ENCODE measurements at places on chromosomes 4 and X.

- DNase-seq: no peak
These were observed 46.5 kb upstream of the CPLX1 start for GRCh38 chr4:872241-872981.

DNA sequence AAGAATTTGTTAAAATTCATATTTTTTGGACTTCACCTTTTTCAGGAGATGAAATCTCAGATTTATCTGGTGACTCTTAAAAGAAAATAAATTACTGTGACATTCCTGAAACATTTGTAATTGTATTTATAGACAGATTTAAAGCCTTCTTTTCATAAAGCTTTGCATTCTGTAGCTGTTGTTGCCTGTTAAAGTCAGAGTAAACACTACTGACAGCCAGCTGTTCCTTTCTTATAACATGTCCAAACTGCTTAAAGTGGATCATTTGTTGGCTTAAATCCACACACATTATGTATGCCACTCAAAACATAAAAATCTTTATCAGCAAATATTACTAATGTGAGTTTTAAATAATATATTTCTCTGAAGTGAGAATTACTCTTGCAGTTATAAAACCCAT lies 157.5 kb downstream of the TECRL start:
- DNase-seq: no peak

DNA sequence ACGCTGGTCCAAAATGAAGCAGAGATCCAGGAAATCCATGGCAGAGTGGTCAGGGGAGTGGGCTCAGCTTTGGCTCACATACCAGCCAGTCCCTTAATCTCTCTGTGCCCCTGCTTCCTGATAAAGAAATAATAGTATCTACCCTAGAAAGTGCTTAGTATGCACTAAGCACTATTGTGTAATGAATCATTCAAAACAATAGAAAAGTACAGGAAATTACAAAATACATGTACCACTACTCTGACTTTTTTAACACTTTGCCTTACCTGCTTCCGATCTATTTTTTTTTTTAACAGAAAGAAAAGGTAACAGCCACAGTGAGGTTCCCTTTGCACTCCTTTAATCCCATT lies 49.9 kb downstream of the TBC1D9 start:
- DNase-seq: no peak

DNA sequence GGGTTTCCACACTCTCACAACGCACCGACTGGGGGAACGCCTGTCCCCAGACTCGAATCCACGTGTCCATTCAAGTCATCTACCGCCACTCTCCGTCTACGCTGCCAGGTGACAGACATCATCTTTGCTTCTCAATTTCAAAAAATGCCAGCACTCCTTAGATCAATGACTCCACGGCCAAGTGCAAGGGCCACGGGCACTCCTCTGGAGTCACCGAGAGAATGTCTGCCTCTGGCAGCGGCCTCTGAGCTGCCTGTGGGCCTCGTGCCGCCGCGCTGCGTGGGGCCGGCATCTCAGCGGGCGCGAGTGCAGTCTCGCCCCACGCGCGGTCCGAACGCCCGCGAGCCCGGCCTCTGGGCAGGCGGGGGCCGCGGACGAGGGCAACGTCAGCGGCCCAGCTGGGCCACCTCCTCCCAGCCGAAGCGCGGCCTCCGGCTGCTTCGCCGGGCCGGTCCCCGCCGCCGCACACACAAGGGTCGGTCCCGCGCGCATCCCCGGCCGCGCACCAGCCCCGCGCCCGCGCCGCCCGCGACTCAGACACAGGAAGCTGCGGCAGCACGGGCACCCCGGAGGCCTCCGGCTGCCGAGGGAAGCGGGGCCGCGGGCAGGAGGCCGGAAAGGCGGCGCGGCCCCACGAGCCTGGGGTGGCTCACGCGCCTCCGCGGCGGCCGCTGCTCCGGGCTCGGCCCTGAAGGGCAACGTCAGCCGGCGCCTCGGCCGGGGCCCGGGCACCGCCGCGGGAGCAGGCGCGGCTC lies 450 bp downstream of the ACSL1 start:
- DNase-seq: no peak

DNA sequence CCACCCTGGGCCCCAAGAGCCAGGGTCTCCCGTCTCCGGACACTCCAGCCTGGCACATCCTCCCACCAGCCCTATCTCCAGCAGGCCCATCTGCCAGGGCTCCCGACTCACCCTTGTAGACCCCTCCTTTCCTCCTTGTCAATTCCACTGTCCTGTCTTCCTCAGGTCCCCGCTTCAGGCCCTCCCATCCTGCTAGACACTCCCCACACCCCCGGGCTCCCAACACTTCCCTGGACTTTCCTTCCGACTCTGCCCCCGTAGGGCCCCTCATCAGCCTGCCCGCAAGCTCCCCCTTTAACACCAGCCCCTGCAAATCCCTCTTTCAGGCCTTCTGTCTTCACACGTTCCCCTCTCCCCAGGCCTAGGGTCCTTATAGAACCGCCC lies 1.1 kb downstream of the PRAF2 start:
- DNase-seq: no peak

DNA sequence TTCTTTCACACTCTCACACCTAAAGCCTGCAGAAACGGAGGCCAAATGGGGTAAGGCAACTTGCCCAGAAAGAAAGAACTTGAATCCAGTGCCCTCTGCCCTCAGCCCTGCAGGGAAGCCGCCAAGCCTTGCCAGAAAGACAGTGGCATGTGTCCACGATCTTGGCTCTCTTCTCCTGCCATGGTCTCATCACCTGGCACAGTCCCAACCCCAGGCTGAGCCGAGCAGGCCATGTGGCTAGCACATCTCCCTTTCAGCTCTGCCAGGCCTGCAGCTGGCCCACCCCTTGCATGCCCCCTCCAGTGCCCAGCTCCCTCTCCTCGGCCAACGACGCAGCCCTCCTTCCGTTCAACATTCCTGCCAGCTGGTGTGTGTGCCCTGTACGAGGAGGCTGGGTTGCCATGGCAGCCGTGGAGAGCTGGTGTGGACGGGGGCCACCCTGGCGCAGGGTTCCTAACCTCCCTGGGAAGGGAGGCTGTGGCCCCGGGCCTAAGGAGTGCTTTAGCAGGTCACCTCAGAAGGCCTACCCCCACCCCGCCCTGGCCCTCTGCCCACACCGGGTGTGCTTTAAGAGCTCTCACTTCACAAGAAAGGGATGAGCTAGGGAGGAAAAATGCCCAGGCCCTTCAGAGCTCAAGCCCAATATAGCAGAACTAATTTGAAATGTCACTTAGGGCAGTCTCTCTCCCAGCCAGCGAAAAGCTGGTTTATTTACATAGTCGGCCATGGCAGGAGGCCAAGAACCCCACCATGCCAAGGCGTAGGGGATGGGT lies 73.0 kb upstream of the PJA1 start:
- DNase-seq: no peak

DNA sequence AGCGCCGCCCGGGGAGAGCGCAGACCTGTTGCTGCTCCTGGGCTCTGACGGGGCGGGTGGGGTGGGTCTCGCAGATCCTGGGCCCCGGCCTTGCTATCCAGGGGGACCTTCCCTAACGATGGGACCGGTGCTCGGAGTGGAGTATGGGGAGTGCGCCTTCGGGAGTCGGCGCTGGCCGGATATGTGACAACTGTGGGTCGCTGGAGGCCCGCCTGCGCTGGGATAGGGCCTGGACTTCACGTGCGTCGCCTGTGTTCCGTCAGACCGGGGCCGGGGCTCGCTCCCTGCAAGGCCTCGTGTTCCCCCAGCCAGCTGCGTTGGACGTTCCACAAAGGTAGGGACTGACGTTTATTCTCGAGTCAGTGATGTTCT lies 1.3 kb downstream of the TBL1X start:
- DNase-seq: no peak

- no peak for DNase-seq
These were observed 330.5 kb upstream of the PRKX start for GRCh38 chrX:4043951-4044350.

DNA sequence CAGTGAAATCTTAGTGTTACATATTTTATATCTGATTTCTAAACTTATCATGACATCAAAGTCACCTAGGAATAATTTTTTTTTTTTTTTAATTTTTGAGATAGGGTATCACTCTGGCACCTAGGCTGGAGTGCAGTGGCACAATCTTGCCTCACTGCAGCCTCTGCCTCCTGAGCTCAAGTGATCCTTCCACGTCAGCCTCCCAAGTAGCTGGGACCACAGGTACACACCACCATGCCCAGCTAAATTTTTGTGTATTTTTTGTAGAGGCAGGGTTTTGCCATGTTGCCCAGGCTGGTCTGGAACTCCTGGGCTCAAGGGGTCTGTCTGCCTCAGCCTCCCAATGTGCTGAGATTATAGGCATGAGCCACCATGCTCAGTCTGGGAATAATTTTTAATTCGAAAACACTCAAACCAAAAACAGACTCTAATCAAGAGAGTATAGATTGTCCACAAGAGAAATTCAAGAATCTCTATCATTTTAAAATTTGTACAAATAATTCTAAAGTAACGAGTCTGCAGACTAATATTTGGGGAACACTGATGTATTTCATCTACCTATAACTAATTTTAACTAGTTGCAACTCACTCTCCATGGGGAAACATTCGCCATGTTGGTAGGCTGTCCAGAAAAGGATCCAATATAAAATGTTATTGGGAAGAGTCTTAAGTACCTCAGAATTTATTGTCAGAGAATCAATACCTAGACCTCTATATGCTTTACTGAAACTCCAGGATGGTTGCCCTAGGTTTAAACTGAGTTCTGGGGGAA lies 3.4 kb downstream of the SLC7A11 start:
- DNase-seq: no peak

DNA sequence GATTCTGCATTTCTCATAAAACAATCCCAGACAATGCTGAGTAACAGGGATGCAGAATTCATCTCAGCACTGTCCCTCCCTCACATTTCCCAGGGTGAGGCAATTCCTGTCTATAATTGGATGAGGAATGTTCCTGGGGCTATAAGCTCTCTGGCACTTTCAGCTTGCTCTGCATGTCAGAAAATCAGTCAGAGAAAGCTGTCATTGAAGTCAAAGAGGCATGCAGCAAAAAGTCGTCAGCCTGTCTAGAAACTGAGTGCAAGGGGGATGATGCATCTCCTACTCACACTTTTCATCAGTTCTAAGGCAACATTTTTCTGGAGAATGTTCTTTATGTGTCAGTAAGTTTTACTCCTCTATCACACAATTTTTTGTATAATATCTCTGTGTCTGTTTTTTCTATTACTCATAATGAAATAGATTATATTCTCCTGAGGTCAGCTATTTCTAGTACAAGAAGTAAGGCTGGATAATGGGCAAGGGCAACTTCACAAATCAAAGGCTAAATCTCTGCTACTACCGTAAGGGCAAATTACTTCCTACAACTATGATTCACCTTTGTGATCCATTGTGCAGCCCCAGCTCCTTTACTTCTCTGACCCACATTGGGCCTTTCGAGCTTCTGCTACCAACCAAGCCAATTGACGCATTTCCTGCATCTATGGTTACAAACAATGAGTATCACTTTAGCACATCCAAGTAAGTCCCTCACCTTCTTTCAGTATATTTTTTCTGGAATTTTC lies 56.0 kb downstream of the TASL start:
- no peak for DNase-seq

GRCh38 chr4:127843704-127844600 lies 36.7 kb upstream of the PLK4 start:
- no peak for DNase-seq

DNA sequence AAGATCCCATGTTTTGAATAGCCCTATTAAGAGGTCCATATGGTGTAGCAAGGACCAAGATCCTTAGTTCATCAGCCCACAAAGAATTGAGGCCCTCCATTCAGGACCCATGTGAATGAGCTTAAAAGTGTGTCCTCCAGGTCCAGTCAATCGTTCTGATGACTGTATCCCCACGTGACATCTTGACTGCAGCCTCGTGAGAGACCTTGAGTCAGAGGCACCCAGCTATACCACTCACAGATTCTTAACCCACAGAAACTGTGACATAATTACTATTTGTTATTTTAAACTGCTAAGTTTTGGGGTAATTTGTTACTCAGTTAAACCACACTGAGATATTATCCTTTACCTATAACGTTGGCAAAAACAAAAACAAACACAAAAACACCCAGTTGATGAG lies 62.4 kb downstream of the ZNF182 start:
- DNase-seq: no peak

GRCh38 chrX:4754878-4755604 lies 1041.6 kb upstream of the PRKX start:
- DNase-seq: no peak

- DNase-seq: no peak
These were observed 369.5 kb downstream of the UBE2NL start for GRCh38 chrX:144253356-144253755.

GRCh38 chr4:99729186-99729585 lies 71.6 kb upstream of the C4orf54 start:
- no peak for DNase-seq

DNA sequence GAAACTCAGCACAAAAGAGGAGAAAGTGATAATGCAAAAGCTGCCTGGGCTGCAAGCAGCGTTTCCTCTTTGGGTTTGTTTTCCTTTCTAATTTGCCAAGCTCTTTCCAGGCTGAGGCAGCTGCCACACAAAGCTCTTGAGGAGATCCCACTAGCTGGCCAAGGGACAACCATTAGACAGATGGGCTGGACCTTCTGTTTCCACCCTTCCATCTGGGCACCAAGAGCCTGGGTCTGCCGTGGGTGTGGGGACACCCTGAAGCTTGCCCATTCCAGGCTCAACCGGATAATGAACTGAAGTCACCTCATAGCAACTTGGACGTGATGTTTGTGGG lies 194.6 kb upstream of the C1QTNF7 start:
- no peak for DNase-seq

DNA sequence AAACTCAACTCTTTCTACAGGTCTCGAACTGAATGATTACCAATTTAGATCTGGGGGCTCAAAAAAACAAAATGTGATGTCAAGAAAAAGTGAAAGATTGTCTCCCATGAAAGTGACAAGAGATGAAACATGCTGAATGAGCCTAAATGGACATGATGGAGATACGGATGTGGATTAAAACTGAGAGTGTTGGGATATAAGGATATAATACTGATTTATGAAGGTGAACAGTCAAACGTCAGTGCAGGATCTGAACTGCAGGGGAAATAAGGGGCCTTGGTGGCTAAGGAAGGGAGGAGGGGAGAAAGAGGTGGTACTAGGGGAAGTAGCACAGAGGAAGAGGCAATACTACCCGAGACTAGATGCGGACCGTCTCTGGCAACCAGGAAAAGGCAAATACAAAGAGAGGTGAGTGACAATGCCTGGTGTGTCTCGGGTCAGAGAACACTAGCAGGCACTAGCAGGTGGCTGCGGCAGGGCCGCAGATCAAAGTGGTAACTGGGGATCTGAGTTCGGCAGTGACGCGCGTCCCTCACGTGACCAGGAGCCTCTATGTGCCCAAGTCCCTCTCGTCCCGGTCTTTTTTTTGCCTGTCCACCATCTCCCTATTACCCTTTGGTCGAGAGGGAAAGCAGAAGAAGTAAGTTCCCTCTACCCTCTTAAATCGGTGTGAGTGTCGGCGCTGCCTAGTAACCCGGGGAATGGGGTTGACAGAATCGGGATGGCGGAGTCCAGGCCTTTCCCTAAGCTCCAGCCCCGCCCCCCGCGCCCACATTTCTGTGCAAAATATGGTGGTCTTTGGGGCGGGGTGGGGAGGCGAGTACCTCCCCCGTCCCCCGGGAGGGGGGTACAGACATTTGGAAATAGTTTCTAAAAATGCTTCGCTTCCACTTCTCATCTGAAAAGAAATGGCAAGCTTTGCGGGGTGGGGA lies at the start of gene TCEAL1:
TCEAL1 (plus strand) TSS at position 590 of the 932 bp plus-strand sequence. CDS start 942 bp downstream, outside the sequence.
- peak; percentile 15 for DNase-seq

GRCh38 chr4:114249561-114249960 lies 270.1 kb upstream of the ARSJ start:
- no peak for DNase-seq

- no peak for DNase-seq
These were observed 95.4 kb upstream of the BANK1 start for GRCh38 chr4:101695176-101695575.

Measured in activated T-cell treated with anti-CD3 and anti-CD28 coated beads for 4 hours (primary cell).